Kidney epithelial cell (primary cell): ENCODE measurements at places on chromosomes 1 and 21.

- DNase-seq, result peak; percentile 21
Measured at GRCh38 chr1:107572674-107573211, 392.2 kb downstream of the VAV3 start.

- DNase-seq, result no peak
Measured at GRCh38 chr1:28631713-28632112, 11.2 kb downstream of the TAF12 start.

DNA sequence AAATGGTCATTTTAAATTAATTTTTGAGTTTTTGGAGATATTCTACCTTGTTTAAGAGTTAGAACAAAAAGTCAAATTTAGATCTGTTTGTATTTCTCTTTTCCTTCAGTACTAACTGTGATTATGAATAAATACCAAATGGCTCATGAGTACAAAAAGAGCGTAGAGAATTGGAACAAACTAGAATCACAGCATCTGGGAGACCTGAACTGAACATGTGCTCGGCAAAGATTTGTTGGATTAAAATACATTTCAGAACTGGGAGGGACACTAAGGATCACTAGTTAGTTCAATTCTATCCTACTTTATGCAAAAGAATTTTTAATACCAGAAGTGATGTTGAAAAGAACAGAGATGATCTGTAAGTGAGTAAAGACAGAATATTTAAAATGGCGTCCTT is 19.5 kb downstream of the OLFM3 start:
- no peak for DNase-seq

DNA sequence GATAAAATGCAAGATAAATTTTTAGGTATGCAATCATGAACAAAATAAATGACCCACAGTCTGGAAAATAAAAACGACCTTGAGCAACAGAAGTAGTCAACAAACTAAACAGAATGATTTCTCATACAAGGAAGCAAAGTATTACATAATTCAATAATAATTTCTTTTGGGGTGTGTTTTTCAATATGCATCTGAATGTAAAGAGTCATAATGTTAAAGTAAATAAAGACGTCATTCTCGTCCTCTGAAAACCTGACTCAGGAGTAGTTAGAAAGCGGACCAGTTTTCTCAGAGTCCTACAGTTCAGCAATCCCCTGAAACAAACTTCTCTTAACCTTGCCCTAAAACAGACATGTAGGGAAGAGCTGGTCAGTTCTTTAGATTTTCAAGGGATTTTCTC is 18.6 kb downstream of the CDC42BPA start:
- no peak for DNase-seq

GRCh38 chr1:8679929-8680663 is 137.3 kb downstream of the RERE start:
- DNase-seq, result no peak

GRCh38 chr21:25409978-25410377 is 197.3 kb downstream of the MRPL39 start:
- no peak for DNase-seq

DNA sequence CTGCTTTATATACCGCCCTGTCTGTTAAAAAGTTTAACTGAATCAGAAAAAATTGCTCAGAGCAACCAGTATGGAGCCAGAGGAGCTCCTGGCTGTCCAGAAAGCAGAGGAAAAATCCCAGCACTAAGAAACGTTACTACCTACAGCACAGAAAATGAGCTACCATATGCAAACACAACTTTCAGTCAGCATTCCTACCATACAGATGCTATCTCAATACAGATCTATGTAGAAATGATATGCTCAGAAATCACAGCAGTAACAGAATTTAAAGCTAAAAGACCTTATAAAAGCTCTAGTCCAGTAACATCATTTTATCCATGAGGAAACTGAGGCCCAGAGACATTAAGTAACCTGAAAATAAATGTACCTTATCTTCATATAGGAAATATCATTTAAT is 38.7 kb downstream of the PCNX2 start:
- DNase-seq, result no peak

DNA sequence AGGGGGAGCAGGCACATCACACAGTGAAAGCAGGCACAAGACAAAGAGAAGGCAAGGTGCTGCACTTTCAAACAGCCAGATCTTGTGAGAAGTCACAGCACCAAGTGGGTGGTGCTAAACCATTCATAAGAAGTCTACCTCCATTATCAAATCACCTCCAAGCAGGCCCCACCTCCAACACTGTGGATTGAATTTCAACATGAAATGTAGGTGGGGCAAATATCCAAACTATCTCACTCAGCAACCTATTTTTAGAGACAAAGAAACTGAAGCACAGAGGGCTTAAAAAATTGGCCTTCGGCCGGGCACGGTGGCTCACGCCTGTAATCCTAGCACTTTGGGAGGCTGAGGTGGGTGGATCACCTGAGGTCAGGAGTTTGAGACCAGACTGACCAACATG is 90.4 kb downstream of the UBE2U start:
- no peak for DNase-seq

GRCh38 chr1:30569384-30569783 is 154.0 kb downstream of the MATN1 start:
- DNase-seq, result no peak

DNA sequence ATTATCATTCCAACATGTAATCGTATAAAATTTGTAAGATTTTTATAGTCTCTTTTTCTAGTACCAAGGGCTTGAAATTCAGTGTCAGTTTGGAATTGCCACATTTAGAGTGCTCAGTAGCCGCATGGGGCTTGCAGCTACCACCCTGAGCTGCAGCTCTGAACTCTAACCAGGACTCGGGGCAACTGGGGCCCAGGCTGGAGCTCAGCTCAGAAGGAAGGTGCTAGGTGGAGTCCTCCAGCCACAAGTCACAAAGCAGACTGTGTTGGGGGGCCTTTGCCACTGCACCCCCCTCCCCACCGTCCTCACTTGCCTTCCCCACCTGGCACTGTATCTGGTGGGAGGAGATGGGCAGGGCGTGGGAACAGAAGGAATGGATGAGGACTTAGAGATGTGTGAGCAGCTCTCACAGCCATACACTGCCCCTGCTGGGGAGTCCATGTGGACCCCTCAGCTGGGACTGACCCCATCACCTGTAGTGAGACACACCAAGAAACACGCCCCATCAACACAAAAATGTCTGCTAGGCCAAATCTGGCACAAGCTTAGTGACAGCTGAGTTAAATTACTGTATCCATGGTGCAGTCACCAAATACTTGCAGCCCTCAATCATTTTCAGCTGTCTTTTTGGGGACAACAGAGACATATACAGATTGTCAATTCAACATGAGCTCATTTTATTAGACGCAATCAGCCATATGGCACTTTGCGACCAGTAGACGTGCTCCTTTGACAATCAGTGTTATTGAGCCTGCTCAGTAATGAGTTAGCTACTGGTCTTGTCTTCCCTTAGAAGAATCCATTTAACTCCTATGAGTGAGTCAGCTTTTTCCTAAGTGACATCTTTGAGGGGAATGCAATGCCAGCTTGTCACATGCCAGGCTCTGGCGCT is 241.7 kb upstream of the RAB4A start:
- DNase-seq, result no peak

DNA sequence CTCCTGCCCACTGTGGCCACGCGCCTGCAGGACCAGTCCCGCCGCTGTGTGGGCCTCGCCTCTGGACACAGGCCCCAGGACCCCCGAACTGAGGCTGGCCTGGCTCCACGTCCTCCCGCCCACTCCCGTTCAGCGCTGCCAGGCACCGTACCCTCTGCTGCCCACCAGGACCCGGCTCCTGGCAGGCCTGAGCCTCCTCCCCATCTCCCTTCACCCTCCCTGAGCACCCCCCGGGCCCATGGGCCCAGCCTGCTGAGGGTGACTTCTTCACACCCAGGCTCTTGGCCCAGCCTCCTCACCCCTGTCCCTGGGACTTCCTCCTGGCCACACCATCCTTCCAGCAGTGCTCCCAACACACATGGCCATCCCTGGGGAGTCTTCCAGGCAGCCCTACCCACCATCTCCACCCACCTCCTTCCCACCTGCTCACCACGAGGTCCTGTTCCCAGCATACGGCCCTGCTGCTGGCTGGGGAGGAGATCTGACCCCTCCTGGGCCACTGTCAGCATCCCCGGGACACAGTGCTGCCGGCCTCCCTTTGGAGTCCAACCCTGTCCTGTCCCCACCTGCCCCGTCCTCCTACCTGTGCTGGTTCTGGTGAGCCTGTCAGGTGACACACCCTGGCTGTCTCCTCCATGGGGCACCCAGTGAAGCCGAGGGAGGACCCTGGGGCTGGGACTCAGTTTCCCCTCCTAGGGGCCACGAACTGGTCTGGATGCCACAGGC is 53.7 kb downstream of the SLX9 start:
- DNase-seq, result no peak

GRCh38 chr1:89918794-89919155 is 76.1 kb upstream of the ZNF326 start:
- no peak for DNase-seq
